HEK293T (cell line): ENCODE measurements at places on chromosomes 13 and 19.

DNA sequence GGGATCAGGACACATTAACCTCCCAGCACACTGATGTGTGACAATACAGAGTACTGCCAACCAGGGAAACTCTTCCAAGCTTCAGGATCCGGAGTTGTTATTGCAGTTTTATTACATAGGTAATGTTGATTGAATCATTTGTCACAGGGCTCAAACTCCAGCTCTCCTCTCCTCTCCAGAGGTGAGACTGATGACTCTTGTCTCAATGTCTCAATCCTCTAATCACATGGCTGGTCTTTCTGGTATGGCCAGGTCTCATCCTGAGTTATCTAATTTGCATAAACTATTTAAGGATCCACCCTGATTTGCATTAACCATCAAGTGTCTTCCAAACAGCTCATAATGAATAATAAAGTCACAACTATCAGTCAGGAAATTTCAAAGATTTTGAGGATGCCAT is 522.6 kb upstream of the PCDH9 start:
- DNase-seq = no peak

- DNase-seq = no peak
Observed at GRCh38 chr13:77595166-77595810, 59.8 kb downstream of the SCEL start.

DNA sequence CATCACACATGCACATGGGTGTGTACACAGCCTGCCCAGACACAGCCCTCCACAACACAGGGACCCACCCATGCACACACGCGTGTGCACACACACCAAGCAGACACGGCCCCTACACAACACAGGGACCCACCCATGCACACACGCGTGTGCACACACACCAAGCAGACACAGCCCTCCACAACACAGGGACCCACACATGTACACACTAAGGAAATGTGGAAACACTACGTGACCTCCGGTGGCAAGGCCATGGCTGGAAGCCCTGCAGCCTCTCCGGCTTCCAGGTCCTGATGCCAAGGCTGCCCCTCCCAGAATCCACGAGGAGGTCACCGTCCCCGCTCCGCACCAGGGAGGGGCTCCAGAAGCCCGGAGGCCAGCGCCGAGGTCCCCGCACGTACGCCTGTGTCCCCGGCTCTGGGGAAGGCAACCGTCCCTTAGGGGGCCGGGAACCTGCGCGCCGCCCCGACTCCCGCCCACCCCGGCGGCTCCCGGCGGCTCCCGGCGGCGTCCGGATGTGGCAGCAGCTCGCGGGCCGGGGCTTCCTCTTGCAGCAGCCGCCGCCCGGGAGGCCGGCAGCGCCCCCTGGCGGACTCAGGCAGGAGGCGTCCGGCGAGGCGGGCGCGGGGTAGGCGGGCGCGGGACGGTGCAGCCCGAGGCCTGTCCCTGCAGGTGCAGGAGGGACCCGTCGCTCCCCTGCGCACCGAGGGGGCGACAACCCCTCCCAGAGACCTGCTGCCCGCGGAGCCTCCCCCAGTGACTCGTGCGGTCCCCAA is 29.8 kb upstream of the GRTP1 start:
- DNase-seq = peak; percentile 79

DNA sequence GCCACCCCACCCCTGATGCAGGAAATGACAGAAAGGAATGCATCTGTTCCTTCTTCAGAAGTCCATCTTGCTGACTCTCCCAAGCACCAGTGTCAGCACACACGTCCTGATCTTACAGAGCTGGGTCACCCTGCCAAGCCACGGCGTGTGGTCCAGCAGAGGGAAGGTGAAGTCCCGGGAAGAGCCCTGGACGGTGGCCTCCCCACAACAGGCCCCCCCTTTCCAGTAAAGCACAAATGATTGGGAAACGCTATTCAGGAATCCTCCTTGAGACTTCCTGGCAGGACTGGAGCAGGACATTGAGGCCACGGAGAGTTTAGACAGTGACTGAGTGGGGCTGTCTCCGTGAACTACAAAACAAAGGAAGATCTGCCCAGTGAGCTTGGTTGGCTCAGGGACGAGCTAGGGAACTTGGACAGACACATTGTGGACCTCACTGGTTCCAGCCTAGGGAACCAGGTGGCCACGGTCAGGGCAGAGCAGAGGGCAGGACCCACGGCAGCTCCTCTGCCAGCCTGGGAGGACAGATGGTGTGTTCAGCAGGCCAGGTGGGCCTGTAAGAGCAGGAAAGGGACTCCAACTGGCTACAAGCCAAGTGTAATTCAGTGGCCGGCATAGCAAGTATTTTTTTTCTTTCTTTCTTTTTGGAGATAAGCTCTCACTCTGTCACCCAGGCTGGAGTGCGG is 41.7 kb downstream of the ELL start:
- DNase-seq = no peak

DNA sequence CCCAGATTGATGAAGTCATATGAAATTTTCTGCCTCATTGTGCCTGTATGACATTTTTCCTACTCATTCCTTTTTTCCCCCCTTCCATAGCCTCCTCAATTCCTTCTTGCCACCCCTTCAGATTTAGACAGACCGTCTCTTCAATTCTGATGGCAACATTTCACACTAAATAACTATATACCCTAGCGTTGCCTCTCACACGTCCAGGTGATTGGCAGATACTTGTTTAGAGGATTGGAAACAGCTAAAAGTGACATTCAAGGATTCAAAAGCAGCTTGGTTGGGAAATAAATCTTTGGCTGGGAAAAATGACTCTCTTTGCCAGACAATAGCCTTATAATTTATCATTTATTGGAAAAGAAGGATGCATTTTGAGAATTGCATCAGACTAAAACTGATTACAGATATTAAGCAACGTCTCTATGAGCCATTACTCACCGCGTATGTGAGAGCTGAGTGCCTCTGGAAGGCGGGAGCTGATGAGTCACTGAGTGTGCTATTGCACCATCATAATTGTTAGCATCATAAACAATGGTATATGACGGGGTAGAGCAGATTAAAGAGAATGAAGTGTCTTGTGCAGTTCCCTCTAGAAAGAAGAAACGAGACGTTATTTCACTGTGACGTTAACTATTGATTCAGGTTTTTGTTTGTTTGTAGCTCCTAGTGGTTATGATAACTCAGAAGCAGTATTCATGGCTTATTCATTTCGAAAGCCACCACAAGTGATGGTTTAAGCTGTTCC is 61.1 kb upstream of the FAM216B start:
- peak; percentile 39 for DNase-seq

GRCh38 chr19:32168111-32168510 is 177.3 kb upstream of the ZNF507 start:
- no peak for DNase-seq

- peak; percentile 17 for DNase-seq
Observed at GRCh38 chr13:34833562-34834182, 108.4 kb upstream of the NBEA start.

DNA sequence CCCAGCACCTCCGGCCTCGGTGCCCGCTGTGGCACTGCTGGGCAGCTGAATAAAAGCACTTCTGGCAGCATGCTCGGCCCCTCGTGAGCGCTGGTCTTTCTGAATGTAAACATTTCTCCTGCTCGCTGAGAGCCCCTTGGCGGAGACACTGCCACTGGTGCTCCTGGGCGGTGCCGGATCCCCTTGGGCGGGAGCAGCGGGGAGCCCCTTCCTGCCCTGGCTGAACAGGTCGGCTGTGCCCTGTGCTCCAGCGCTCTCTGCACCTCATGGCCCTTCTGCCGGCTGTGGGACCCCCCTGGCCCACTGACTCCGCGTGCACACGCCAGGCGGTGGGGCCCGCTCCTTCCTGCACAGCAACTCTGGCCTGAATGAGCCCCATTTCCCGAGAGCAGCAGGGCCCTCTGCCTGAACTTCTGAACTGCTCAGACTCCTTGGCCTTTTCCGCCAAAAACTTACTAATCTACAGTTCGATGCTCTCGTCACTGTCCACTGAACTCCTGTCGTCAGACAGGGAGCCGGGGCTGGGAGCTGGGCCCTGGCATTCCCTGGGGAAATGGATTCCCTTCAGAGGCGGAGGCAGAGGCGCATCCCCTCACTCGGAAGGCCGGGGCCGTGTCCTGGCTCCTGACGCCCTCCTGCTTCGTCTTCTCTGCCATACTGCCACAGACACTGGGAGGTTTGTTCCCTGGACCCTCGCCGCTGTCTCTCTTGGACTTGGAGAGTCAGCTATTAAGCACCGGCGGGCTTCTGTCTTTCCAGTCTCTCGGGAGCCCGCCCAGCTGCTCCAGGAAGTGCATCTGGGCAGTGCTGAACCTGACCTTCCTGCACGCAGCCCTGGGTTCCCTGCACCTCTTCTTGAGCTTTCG is 14.2 kb downstream of the RB1 start:
- DNase-seq = no peak

- no peak for DNase-seq
Observed at GRCh38 chr19:32200312-32201038, 144.9 kb upstream of the ZNF507 start.

DNA sequence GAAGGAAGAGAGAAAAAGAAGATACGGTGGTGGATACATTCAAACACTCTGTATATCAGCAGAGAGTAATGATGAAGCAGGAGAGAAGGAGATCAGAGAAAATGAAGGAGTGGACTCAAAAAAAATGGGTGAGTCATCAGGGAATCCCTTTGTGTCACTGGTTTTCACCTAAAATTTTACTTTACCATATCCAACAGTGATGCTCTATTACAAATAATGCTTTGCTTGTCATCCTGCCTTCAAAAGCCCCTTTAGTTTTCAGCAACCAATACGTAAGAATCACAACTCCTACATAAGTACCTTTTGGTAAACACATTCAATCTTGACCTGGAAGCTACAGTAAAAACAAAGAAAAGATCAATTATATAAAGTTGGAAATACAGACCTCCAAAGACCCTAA is 88.8 kb downstream of the ENOX1 start:
- no peak for DNase-seq
